H1 (cell line): ENCODE measurements at places on chromosomes 12 and 14. TPM values are rescaled to one million over a fixed set of nuclear protein-coding genes. Genes with fewer than 3 reads are reported as not detected.

DNA sequence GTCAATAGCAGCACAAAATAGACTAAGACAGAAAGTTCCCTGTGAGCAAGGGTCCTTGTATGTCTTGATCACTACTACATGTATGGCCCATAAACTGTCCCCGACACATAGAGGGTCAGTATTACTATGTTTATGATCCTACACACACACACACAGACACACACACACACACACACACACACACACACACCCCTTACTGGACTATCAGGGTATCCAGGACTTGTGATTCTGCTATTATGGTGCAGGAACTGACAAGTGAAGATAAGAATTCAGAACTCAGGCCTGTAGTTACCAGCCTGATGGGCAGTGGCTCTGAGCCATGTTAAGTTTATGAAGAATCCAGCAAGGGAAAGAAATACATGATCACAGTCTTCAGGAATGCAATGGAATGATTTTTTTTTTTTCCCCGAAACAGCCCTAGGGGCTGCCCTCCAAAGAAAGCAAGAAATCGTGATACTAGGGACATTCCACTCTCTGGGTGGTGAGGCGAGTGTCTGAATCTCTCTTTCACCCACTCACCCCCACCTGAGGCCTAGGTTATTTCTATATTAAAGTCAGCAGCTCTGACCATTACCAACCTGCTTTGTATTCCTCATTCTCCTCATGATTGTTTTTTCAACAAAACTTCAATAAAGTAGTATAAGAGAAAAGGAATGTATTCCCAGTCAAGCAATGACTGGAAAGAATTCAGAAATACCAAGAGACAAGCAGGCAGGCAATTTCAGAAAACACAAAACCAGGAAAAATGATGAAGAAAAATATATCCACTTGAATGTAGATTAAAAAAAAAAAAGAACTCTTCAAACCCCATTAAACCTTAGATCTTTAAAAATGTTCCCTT lies 105.8 kb downstream of the AVPR1A start:
- H3K27me3 ChIP-seq, result no peaks in the 10 kb centered on the region
- DNase-seq, result no peak
- no peaks in the 10 kb centered on the region for H3K36me3 ChIP-seq
- H3K27ac ChIP-seq, result no peak overlapping the region
- H3K4me3 ChIP-seq, result no peak overlapping the region
- H3K4me1 ChIP-seq, result no peaks in the 10 kb centered on the region

- no peaks in the 10 kb centered on the region for H3K36me3 ChIP-seq
- H3K27me3 ChIP-seq, result no peaks in the 10 kb centered on the region
- DNase-seq, result no peak
These were observed 123.1 kb downstream of the NPAS3 start for GRCh38 chr14:33061667-33062325.

TAS2R8 gene
- not detected in 2 replicates for total RNA-seq

ABCB9 gene
- total RNA-seq, result 6.3 and 8.0 TPM in 2 replicates

DNA sequence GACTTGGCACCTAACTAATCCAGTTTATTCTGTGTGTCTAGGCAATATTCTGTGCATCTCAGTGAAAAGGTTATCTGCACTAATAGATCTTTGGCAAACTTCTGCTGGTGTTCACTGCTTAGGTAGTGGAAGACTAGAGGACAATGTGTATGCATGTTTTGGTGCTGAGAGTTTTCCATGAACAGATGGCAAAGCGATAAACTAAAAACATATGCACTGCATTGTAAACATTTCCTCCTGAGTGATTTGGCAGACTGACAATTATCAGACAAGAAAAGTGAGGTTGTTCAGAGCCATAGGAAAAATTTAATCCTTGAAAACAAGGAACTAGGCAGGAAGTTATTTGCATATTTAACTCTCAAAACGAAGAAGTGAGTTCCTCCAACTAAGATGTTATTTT lies 400.4 kb downstream of the ATP23 start:
- H3K4me3 ChIP-seq, result no peak overlapping the region
- H3K27me3 ChIP-seq, result no peaks in the 10 kb centered on the region
- no peak for DNase-seq
- no peaks in the 10 kb centered on the region for H3K36me3 ChIP-seq

DNA sequence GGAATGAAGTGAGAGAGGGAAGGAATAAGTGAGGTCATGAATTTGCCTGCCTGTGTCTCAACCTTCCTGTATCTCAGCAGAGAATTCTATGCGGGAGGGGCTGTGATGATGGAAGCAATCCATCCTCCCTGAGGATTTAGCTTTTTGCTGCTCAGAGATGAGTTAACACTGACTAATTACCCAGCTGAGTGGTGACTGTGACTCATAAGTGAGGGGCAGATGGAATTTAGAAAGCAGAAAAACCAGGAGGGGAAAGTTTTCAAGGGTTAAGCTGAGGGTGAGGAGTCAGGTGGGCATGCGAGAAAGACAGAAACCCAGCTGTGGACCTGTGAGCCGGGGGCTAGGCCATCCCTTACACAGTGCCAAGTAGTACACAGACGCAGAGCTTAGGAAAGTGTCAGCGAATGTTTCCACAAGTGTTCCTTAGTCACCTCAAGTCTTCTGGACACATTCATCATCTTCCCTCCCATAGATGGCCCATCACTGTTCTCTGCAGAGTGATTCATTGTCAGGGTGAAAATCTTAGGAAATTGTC lies 277.9 kb downstream of the IPO8 start:
- no peaks in the 10 kb centered on the region for H3K36me3 ChIP-seq
- H3K4me3 ChIP-seq, result no peak overlapping the region
- H3K27me3 ChIP-seq, result peaks cover 1% of the 10 kb centered on the region
- no peak for DNase-seq

GRCh38 chr14:92841930-92842329 lies 47.8 kb downstream of the GOLGA5 start:
- H3K36me3 ChIP-seq, result peaks cover 26% of the 10 kb centered on the region
- H3K27ac ChIP-seq, result no peak overlapping the region
- no peak overlapping the region for H3K4me3 ChIP-seq

PMEL gene
- total RNA-seq, result 120 and 128 TPM in 2 replicates

GRCh38 chr14:95547626-95548327 lies 12.9 kb downstream of the GLRX5 start:
- no peak overlapping the region for H3K4me3 ChIP-seq
- peaks cover 7% of the 10 kb centered on the region; the same call in 1 of the 2 replicates for H3K36me3 ChIP-seq
- peaks cover 3% of the 10 kb centered on the region; the same call in 1 of the 2 replicates for H3K4me1 ChIP-seq
- no peak overlapping the region for H3K27ac ChIP-seq
- DNase-seq, result peak; percentile 36

GRCh38 chr12:27462151-27462694 lies 15.7 kb downstream of the SMCO2 start:
- no peak overlapping the region for H3K4me3 ChIP-seq
- H3K36me3 ChIP-seq, result no peaks in the 10 kb centered on the region
- H3K27ac ChIP-seq, result no peak overlapping the region
- H3K27me3 ChIP-seq, result no peaks in the 10 kb centered on the region
- H3K4me1 ChIP-seq, result no peaks in the 10 kb centered on the region

- peaks cover 12% of the 10 kb centered on the region for H3K27me3 ChIP-seq
- H3K27ac ChIP-seq, result no peak overlapping the region
- no peaks in the 10 kb centered on the region for H3K36me3 ChIP-seq
- no peak for DNase-seq
- H3K4me1 ChIP-seq, result peaks cover 12% of the 10 kb centered on the region
These were observed 1.1 kb upstream of the AQP5 start for GRCh38 chr12:49960474-49961110.

DYNLL1 gene
- 419 and 423 TPM in 2 replicates for total RNA-seq

SERPINA12 gene
- total RNA-seq, result not detected in 2 replicates

DNA sequence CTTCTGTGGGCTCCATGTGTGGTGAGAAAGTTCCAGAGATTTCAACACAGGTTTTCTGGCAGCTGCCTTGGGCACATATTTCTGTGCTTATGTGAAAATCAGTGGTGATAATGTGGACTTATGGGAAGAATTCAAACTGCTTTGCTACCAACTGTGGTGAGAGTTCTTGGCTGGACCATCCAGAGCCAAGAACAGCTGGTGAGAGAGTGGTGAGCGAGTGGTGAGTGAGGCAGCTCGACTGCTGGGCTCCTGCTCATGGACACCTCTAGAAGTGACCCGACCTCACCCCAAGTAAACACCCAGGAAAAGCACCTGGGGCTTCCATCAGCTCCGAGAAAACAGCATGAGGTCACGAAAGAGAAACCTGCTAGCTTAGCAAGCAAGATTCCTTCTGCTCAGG lies 106.4 kb downstream of the PIWIL1 start:
- no peak for DNase-seq
- no peaks in the 10 kb centered on the region for H3K36me3 ChIP-seq
- H3K27me3 ChIP-seq, result no peaks in the 10 kb centered on the region

DNA sequence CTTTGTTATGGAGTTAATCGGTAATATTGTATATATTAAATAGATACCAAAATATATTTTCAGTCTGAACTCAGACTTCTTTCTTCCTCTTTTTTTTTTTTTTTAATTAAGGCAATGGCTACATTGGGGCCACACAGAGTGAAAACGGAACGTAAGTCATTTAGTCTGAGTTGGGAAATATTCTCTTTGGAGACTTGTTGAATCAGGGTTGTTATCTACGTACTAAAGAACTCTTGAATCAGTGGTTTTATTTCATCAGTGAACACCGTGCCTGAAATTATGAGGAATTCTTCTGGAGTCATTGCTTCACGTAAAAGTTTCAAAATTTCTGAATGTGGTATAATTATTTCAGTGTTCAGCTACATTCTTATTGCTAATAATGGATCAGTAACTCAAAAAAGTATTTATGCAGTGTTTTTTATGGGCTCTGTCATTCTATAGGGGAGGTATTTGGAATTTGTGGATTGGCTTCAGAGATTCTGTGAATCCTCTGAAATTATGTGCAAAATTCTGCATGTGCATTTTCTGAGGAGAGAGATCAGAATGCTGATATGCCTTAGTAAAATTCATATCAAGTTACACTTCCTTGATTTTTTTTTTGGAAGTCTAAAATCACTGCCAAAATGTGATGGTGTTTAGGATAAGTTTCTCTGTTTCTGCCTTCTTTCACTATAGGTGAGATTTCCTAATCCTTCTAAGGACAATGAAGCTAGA lies 39.6 kb downstream of the BRMS1L start:
- no peaks in the 10 kb centered on the region for H3K4me1 ChIP-seq
- peaks cover 4% of the 10 kb centered on the region; the same call in 1 of the 2 replicates for H3K36me3 ChIP-seq
- H3K4me3 ChIP-seq, result no peak overlapping the region
- no peak for DNase-seq

PRORP gene
- 43.9 and 44.8 TPM in 2 replicates for total RNA-seq

- H3K27ac ChIP-seq, result peak overlapping the region; percentile 70; the same call in 1 of the 2 replicates
- H3K4me3 ChIP-seq, result no peak overlapping the region
- peaks cover 14% of the 10 kb centered on the region for H3K4me1 ChIP-seq
These were observed 118.2 kb downstream of the SCARB1 start for GRCh38 chr12:124745465-124745890.

DYRK2 gene
- 31.6 and 34.9 TPM in 2 replicates for total RNA-seq

GRCh38 chr14:101582294-101582693 lies 21.0 kb downstream of the DIO3 start:
- H3K4me1 ChIP-seq, result no peaks in the 10 kb centered on the region; the same call in 1 of the 2 replicates
- H3K36me3 ChIP-seq, result no peaks in the 10 kb centered on the region
- no peak overlapping the region for H3K4me3 ChIP-seq
- no peak for DNase-seq
- no peaks in the 10 kb centered on the region for H3K27me3 ChIP-seq

CCDC38 gene
- total RNA-seq, result not detected in 2 replicates

IFNG-AS1 gene
- not detected in 2 replicates for total RNA-seq

- DNase-seq, result peak; percentile 93
- H3K4me1 ChIP-seq, result no peaks in the 10 kb centered on the region
- H3K27me3 ChIP-seq, result no peaks in the 10 kb centered on the region
- H3K27ac ChIP-seq, result no peak overlapping the region
- no peak overlapping the region for H3K4me3 ChIP-seq
These were observed 8.3 kb downstream of the DIO2 start for GRCh38 chr14:80202888-80203562.

DNA sequence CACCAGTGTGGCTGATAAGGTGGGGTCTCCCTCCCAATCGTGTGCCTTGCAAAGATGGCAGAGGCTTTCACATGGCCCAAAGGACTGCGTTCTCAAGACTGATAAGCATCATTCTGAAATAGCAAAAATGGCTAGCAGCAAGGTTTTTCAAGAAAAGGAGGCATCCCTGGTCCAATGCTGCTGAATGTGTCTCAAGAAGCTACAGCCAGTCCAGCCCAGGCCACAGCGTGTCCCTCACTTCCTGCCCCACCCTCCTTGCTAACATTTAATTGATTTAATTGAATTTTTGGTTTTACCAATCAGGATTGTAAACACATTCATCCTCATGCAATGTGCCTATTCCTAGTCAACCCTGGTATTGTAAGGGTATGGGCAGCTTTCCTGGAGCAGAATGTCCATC lies 55.9 kb downstream of the C14orf132 start:
- H3K27ac ChIP-seq, result no peak overlapping the region
- H3K27me3 ChIP-seq, result no peaks in the 10 kb centered on the region
- no peak overlapping the region for H3K4me3 ChIP-seq
- no peak for DNase-seq

DNA sequence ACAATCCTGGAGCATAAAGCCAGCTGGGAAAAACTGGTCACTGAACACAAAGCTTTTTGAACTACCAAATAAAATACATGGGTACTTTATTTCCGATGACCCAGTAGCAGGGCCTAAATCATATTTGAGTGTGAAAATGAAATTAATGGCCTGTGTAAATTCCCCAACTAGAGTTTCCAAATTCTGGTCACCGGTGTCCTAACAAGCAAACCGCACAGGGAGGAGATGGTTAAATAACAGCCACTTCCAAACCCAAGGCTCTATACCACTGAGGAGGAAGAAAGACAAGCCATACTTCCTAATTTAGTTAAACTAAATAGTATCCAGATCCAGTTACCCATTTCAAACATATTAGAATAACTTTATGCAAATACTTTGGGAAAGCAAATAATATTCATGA lies 40.1 kb upstream of the DUSP6 start:
- H3K27ac ChIP-seq, result no peak overlapping the region
- no peaks in the 10 kb centered on the region for H3K4me1 ChIP-seq
- no peaks in the 10 kb centered on the region for H3K36me3 ChIP-seq
- H3K27me3 ChIP-seq, result no peaks in the 10 kb centered on the region
- no peak for DNase-seq
- no peak overlapping the region for H3K4me3 ChIP-seq

DNA sequence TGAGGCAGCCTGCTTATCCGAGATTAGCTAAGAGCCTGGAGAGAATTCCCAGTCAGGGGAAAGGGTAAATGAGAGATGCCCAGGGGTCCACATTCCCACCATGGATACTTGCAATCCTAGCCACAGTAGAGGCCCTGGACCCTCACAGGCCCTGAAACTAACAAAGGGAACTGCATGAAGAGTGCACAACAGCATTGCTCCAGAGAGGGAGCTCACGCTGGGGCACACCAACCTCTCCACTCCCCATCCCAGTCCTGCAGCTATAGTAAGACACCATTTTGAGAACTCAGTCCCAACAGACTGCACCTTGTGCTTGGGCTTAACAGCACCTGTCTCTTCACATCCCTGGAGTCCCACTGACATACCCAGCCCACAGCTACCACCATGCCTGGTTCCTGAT lies 30.5 kb downstream of the CEP83 start:
- no peaks in the 10 kb centered on the region for H3K27me3 ChIP-seq
- peaks cover 3% of the 10 kb centered on the region; the same call in 1 of the 2 replicates for H3K36me3 ChIP-seq
- no peak for DNase-seq
- H3K4me3 ChIP-seq, result no peak overlapping the region
- H3K4me1 ChIP-seq, result peaks cover 25% of the 10 kb centered on the region
